ENCODE measurements at places on chromosomes 4 and X.

- no peak for DNase-seq
Observed at GRCh38 chr4:107755841-107756356, 35.9 kb upstream of the PAPSS1 start.

GRCh38 chrX:35858906-35859305, 60.6 kb upstream of the CFAP47 start:
- no peak for DNase-seq

DNA sequence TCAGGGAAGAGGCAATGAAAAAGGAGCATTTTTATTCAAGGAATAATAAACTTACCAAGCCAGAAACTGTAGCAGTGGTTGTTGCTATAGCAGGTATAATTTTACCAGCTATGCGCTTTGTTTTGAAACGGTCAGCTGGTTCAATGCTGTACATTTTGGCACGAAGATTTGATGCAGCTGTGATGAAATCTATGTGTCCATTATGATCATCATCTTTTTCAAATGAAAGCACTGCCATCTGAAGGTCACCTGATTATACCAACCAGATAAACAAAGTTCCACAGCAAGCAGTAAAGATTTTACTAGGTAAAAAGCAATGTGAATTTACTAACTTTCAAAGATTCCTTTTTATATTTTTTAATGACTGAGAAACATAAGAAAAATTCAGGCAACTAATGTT, 66.4 kb downstream of the STAP1 start:
- no peak for DNase-seq

DNA sequence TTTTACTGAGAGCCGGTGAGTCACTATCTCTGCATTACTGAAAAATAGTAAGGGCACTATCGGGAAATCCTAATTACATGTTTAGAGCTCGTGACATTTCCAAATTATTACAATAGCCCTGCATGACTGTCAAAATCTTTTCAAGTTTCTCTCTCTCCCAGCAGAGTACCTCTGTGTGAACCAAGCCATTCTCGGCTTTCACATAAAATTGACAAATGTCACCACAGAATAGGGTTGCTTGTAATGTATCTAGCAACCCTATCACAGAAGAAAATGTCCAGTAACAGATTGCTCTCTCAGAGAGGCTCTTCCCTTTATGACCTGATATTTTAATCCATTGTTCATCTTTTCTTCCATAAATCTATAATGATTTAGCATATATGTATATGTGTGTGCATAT, 144.8 kb upstream of the GNPDA2 start:
- DNase-seq = no peak

- DNase-seq = peak; percentile 46
Observed at GRCh38 chr4:128863312-128864075, 54.0 kb downstream of the JADE1 start.

DNA sequence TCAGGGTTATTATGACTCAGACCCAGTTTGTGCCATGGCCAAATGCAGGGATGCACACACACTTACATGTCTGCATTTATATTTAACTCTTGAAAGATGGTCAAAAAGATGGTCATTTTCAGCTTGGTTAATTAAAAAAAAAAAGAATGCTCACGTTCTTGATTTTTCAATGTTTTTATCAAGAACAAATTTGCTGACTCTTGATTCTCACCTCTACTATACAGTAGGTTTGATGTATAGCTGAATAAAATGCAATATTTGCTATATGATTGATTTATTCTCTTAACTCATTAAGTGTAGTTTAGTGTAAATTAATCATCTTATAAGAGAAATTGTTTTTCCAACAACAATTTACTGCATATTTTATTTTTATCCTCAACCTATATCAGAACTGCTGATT, 160.4 kb downstream of the SLIT2 start:
- DNase-seq = no peak

- no peak for DNase-seq
Observed at GRCh38 chr4:155495572-155496293, 119.0 kb upstream of the MAP9 start.

- no peak for DNase-seq
Observed at GRCh38 chrX:2709556-2709955, 18.5 kb downstream of the CD99 start.

- no peak for DNase-seq
Observed at GRCh38 chrX:110915570-110915969, 120.0 kb upstream of the CHRDL1 start.

DNA sequence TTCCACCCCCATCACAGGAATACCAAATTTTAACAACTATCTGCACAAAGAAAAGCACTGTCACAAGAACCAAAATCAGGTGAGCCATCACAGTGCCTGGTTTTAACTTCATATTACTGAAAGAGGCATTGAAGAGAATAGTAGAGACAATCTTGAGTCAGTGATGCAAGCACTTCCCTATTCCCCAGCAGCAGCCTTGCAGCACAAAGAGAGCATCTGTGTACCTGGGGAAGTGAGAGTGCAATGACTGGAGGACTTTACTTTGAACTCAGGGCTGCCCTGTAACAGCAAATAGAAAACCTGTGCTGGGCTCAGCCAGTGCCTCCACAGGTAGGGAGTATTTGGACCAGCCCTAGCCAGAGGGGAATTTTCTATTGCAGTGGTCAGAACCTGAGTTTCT, 361.8 kb downstream of the TEX13C start:
- DNase-seq = no peak

DNA sequence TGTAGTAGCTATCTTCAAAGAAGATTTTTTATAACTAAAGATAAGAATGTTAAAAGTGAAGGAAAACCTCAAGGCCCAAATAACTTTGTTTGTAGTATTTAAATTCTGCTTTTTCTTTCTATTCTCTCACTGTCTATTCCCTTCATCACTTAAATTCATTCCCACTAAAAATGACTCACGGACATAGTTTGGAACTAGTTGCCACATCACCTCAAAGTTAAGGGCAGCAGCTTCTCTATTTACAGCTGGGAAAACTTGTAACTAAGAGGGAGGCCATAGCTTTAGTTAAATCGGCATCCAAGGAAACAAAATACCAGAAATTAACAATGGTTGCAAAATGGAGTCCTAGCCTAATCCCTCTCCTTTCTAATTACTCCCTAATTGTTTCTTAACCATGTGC, 325.4 kb upstream of the MAGEB2 start:
- DNase-seq = no peak

DNA sequence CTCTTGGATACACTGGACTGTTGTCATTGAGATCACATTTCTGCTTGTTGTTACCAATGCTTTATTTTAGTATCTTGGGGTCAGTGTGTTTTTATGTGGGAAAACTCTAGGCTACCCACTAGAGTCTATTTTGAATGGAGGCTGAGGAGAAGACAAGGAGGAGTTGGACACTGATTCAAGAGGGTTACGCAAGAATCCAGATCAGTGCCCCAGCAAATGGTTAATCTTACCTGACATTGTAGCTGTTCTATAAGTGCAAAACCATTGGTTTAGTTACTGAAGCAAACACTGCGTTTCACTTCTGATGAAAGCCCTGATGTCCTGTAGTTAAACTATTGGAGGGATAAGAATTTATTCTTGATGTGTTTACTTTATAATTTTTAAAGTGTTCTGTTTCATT, 331.1 kb upstream of the NR3C2 start:
- DNase-seq = no peak

- DNase-seq = no peak
Observed at GRCh38 chr4:2807571-2807970, 14.7 kb downstream of the SH3BP2 start.

DNA sequence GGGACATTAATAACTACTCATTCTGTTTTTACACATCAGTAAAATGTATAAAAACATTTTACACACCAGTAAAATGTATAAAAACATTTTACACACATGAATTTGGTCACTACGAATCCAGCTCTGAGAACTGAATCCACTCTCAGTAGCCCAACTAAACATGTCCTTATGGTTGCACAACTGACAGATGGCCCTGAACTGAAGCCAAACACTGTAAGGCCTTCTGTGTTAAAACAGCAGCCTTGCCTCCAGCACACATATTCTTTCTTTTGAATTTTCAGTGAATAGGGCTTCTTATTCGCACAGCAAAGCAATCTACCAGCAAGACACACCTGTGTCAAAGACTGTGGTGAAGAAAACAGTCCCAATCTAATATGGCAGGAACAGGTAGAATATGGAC, 169.9 kb upstream of the FMR1 start:
- DNase-seq = peak; percentile 56

DNA sequence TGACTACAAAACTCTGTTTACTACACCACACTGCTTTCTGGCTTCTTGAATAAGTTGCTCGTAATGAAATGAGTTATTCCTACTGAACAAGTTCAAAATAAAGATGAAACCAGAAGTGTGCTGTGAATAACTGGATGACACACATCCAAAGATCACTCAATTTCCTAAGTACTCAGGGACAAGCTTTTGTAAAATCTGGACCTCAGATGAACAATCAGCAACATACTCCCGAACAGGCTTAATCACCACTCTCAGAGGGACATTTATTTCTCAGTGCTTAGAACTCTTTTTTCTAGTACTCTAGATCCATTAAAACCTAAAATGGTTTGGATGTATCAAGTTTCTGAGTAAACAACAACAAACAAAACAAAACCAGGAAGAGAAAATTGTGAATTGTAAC, 61.5 kb upstream of the EXOC1L start:
- peak; percentile 69 for DNase-seq

GRCh38 chrX:72381439-72382201, 75.9 kb upstream of the CITED1 start:
- DNase-seq = no peak

GRCh38 chr4:15376145-15376544, 51.7 kb upstream of the C1QTNF7 start:
- DNase-seq = no peak

- no peak for DNase-seq
Observed at GRCh38 chrX:66889418-66889817, 250.5 kb upstream of the EDA2R start.

- DNase-seq = no peak
Observed at GRCh38 chr4:13920111-13920875, 292.8 kb upstream of the BOD1L1 start.

GRCh38 chr4:146981651-146982050, 36.0 kb upstream of the TTC29 start:
- DNase-seq = no peak

DNA sequence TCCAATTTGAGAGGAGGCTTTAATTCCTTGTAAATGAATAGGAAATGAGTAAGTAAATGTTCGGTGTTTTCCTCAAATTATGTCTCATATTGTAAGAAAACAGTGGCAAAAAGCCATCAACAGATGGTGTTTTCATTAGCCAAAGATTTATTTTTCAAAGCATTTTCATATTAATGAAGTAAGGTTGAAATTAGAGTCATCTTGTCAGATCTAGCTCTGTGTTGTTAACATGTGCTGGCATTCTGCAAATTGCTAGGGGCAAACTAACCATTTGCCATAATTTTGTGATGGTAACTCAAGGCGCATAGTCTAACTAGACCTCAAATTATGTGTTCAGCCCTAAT, 24.7 kb downstream of the MID2 start:
- peak; percentile 23 for DNase-seq

- no peak for DNase-seq
Observed at GRCh38 chr4:167838686-167839085, 253.7 kb upstream of the ANXA10 start.

DNA sequence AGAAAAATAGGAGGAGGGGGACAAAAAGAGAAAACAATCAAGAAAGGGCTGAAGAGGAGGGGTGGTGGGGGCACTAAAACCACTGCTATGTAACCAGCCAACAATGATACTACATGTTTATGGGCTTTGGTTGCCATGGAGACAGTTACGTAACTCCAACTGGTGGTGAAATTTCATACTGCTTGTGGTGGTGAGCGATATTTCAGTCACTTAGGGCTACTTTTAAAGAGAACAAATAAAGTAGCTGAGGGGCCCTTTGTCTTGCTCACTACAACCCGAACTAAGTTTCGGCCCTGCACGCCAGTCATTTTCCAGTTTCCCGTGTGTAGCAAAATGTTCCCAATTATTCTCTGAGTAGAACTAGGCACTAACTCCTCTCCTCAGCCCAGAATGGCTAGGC, 275.2 kb upstream of the EDA2R start:
- DNase-seq = no peak

DNA sequence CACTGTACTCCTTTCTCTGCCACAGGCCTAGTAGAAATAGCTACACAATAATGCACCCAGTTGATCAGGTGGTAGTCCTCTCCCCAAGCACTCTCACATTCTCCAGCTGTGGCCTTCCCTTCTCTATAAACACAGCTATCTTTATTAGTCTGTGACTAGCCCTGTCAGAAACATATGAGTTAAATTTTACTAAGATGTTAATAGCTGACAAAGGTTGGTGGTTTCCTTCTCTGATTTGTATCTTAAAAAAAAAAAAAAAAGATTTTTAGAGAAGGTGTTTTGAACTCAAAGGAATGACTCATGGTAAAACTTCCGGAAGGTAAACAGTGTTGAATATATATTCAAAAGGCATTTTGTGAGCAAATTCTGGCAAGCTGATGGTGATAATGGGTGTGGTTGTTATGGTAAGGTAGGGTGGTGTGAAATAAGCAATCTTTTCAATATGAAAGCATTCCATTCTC, 327.4 kb downstream of the PPP3CA start:
- DNase-seq = no peak

DNA sequence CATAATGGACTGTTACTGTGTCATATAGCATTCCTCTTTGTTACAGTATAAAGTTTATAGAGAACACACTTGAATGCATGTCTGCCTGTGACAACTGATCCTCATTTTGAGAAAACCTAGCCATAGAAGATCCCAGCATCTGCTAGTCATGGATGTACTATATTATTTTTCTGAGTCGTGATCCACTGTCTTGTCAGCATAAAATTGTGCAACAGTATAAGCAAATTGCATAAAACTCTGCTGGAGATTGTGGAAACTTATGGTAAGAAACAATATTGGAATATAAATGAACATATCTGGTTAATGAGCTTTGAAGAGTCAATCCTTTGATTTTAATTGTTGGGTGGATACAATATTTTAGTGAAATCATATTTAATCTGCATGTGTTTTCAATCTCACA, 3.6 kb downstream of the NEIL3 start:
- DNase-seq = no peak

GRCh38 chr4:82213485-82214417, 160.0 kb downstream of the HNRNPD start:
- DNase-seq = no peak

GRCh38 chrX:104567506-104567905, 1.5 kb downstream of the IL1RAPL2 start:
- no peak for DNase-seq

DNA sequence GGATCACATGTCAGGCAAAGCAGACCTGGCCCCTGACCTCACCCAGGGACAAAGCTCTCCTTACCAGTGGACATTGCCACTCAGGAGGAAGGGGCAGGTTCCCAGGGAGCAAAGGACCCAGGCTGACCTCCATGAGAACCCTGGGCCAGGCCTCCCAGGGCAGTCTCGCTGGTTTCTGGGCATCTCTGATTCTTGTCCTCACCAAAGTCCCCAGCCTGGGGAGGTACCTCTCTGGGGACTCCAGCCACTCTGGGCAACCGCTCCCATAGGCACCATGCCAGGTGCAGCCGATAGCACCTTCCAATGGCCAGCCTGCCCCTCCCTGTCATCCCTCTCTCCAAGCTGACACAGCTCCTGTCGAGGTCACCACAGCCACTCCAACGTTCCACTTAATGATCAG, 7.9 kb downstream of the EVC2 start:
- DNase-seq = no peak

- no peak for DNase-seq
Observed at GRCh38 chr4:144645102-144645630, 790 bp upstream of the HHIP start.

- DNase-seq = no peak
Observed at GRCh38 chr4:34566091-34566490, 1678.2 kb downstream of the ARAP2 start.

- DNase-seq = peak; percentile 25
Observed at GRCh38 chr4:146095091-146095690, 80.3 kb upstream of the LSM6 start.
